Aortic smooth muscle cell (primary cell): ENCODE measurements at places on chromosomes 7 and 10. TPM values are rescaled to one million over a fixed set of nuclear protein-coding genes. Genes with fewer than 3 reads are reported as not detected.

The ADAM12 gene
- total RNA-seq: 13.6 and 13.7 TPM in 2 replicates

The NACAD gene
- 0.53 and 0.75 TPM in 2 replicates for total RNA-seq

The MYH16 gene
- not detected in 2 replicates for total RNA-seq

The CPVL gene
- 0.13 TPM in 1 of 2 replicates, not detected in the other for total RNA-seq

The FAS gene
- total RNA-seq: 92.9 and 105 TPM in 2 replicates

The C10orf143 gene
- 0.92 and 0.93 TPM in 2 replicates for total RNA-seq

The NKX1-2 gene
- not detected in 2 replicates for total RNA-seq

The DPP6 gene
- total RNA-seq: not detected in 2 replicates

The CBX3 gene
- 90.0 and 97.8 TPM in 2 replicates for total RNA-seq

The CALCR gene
- total RNA-seq: not detected in 2 replicates

The ARHGEF5 gene
- total RNA-seq: 2.0 TPM in 2 replicates

The WNT8B gene
- not detected in 2 replicates for total RNA-seq

The ZNF479 gene
- not detected in 2 replicates for total RNA-seq

The ZNF736 gene
- total RNA-seq: 9.5 and 10.9 TPM in 2 replicates

The EN2 gene
- not detected in 2 replicates for total RNA-seq

The NME8 gene
- not detected in 2 replicates for total RNA-seq

The SPAM1 gene
- total RNA-seq: not detected in 2 replicates

The FAM185A gene
- total RNA-seq: 8.8 and 8.9 TPM in 2 replicates

The TRIM50 gene
- total RNA-seq: not detected in 2 replicates

The HTR7 gene
- 1.1 and 3.4 TPM in 2 replicates for total RNA-seq

The MSS51 gene
- 1.1 and 1.2 TPM in 2 replicates for total RNA-seq

The ELFN1 gene
- under 0.01 and 0.06 TPM in 2 replicates for total RNA-seq

The MBL2 gene
- not detected in 2 replicates for total RNA-seq

The ENKUR gene
- 0.25 and 0.26 TPM in 2 replicates for total RNA-seq

The SP4 gene
- 3.8 and 6.6 TPM in 2 replicates for total RNA-seq

The STEAP1 gene
- 68.3 and 73.1 TPM in 2 replicates for total RNA-seq

The TMEM229A gene
- 0.13 and 0.37 TPM in 2 replicates for total RNA-seq

The ATP6V0A4 gene
- not detected in 2 replicates for total RNA-seq

The BLVRA gene
- 35.6 and 35.8 TPM in 2 replicates for total RNA-seq

The NODAL gene
- not detected in 2 replicates for total RNA-seq

The PLCE1 gene
- 1.1 and 1.4 TPM in 2 replicates for total RNA-seq

The GRIFIN gene
- not detected in 2 replicates for total RNA-seq

The EFCAB10 gene
- not detected in 2 replicates for total RNA-seq

The CCL24 gene
- total RNA-seq: not detected in 2 replicates

The OR2A42 gene
- total RNA-seq: 0.06 TPM in 1 of 2 replicates, not detected in the other

The SEMA3A gene
- 42.3 and 52.1 TPM in 2 replicates for total RNA-seq

The THSD7A gene
- 1.1 and 1.5 TPM in 2 replicates for total RNA-seq

The ENTPD7 gene
- total RNA-seq: 10.4 and 13.2 TPM in 2 replicates

The PTN gene
- 20.6 and 43.0 TPM in 2 replicates for total RNA-seq

The C7orf33 gene
- not detected in 2 replicates for total RNA-seq
